Globus pallidus (tissue), 1 donor: ENCODE measurements at places on chromosomes 5 and 9.
A peak's percentile ranks its signal among the peaks of the same experiment; 100 is the strongest.

- no peak for DNase-seq
These were observed 227.9 kb downstream of the LURAP1L start for GRCh38 chr9:13002740-13003139.

GRCh38 chr5:112762113-112762810, 24.6 kb downstream of the APC start:
- DNase-seq = no peak

- DNase-seq = no peak
These were observed 50.1 kb upstream of the PWWP2A start for GRCh38 chr5:160169326-160169725.

- DNase-seq = no peak
These were observed 5.2 kb downstream of the SHROOM1 start for GRCh38 chr5:132825033-132825833.

DNA sequence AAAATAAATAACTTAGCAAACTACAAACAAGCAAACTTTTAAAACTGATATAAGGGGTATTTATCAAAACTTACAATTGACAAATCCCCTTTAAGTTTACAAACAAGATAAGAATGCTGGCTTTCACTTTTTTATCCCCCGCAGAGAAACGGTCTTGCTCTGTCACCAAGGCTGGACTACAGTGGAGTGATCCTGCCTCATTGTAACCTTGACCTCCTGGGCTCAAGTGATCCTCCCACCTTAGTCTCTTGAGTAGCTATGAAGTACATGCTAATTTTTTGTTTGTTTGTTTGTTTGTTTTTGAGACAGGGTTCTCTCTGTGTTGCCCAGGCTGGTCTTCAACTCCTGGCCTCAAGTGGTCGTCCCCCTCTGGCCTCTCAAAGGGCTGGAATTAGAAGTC, 9.0 kb upstream of the NIPSNAP3A start:
- no peak for DNase-seq

DNA sequence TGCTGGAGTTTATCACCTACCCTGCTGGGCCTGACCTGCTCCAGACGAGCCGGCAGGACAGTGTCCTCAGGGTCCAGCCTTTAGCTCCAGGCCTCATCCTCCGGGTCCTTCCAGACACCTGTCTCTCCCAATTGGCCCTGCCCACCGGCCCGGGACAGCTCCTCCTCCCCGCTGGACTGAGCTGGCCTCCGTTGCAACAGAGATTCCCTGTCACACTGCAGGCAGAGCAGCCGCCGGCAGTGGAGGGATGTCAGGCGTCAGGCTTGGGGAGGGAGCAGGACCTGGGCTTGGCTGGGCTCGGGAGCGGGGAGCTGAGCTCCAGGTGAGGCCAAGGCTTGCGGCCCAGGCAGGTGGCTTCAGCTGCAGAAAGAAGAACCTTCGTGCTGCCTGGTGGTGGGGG, 1.7 kb downstream of the KCNT1 start:
- DNase-seq = no peak

- no peak for DNase-seq
These were observed 136.9 kb downstream of the RFK start for GRCh38 chr9:76257311-76257710.

GRCh38 chr5:72223371-72223770, 96.7 kb downstream of the MRPS27 start:
- DNase-seq = no peak

- no peak for DNase-seq
These were observed 12.5 kb downstream of the LECT2 start for GRCh38 chr5:135942202-135942771.

DNA sequence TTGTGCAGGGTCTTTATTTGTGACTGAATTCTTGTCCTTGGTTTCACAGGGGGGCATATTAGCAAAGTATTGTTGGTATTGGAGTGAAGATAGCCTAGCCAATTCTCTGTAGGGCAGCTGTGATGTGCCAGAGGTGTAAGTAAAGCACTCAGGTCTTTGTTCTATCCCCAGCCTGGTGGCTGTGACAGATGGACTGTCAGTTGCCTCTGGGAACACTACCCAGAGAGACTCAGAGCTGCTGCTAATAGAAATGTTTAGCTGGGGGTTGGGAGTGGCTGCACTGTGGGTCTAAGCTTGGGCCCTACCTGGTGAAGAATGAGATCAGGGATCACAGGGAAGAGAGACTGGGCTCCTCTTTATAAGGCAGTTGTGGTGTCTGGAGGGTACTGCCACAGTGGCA, 1006.5 kb upstream of the TYRP1 start:
- no peak for DNase-seq

DNA sequence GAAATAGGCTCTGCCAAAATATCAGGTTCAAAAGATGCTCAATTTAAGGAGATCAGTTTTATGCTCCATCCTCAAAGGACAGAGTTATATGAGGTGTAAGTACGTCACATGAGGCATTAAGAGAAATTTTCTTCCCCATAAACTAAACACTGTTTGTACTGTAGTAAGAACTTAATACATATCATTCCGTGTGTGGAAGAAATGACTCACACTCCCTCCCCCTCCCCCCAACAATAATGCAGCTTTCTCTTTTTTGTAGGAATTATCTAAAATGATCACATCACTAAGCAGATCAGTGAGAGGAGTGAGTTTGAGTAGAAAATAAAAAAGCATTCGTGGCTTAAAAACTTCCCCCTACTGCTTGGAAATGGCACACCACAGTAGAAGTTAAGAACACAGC, 2.2 kb downstream of the CDH12 start:
- DNase-seq = no peak

GRCh38 chr9:75997206-75997605, 106.7 kb downstream of the PCSK5 start:
- DNase-seq = no peak

DNA sequence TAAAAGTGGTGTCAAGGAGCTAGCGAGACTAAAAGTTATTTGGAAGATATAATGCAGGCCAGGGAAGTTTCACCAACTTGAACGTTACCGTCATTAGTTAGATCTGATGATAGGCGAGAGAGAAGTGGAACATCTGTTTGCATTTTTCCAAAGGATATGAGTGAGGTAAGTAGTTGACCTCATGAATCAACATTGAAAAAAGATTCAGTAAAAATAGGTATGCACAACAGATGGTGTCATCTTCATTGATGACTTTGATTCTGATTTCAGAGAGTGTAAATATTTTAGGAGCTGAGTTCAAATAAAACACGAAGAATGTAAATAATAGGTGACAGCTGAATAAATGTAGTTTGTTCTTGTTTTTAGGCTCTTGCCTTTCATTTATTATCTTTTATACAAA, 998.9 kb upstream of the CDH6 start:
- no peak for DNase-seq

- peak; percentile 43 for DNase-seq
These were observed 6.3 kb upstream of the SMU1 start for GRCh38 chr9:33082538-33083326.

GRCh38 chr9:27379311-27380251, 82.6 kb upstream of the EQTN start:
- DNase-seq = no peak

- peak; percentile 63 for DNase-seq
These were observed 73.0 kb downstream of the PTPDC1 start for GRCh38 chr9:94157050-94157801.

- no peak for DNase-seq
These were observed 74.4 kb downstream of the PDE6A start for GRCh38 chr5:149870232-149870631.

GRCh38 chr9:101478444-101478843, 42.9 kb upstream of the ALDOB start:
- DNase-seq = no peak

GRCh38 chr5:53326424-53327153, 153.8 kb upstream of the FST start:
- no peak for DNase-seq

- no peak for DNase-seq
These were observed 202.8 kb downstream of the NMUR2 start for GRCh38 chr5:152202321-152202720.

- no peak for DNase-seq
These were observed 93.1 kb upstream of the IFNK start for GRCh38 chr9:27430750-27431535.

DNA sequence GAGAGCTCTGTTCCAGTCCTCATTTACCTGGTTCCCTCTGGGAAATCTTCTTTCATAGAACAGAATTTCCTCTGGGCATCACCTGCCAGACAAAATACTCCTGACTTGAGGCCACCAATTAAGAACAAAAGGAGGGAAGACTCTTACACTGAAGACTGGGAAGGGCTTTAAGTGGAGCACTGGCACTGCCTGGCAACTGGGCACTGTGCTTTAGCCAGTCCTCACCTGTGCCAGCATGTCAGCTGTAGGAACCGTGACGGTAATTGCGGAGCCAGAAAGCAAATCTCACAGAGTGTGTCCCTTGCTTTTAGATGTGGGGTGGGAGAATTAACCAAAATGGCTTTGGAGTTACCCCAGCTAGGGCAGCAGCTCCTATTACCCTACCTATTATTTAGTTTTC, 40.6 kb downstream of the FAM219A start:
- no peak for DNase-seq

- DNase-seq = no peak
These were observed 134.4 kb downstream of the ENC1 start for GRCh38 chr5:74506119-74506518.
